ENCODE measurements at places on chromosomes 4 and X.
A peak's percentile ranks its signal among the peaks of the same experiment; 100 is the strongest.

GRCh38 chrX:140091125-140091886, 126.0 kb upstream of the CXorf66 start:
- peak; percentile 0 for DNase-seq

- no peak for DNase-seq
Observed at GRCh38 chr4:142480244-142480643, 365.9 kb downstream of the INPP4B start.

DNA sequence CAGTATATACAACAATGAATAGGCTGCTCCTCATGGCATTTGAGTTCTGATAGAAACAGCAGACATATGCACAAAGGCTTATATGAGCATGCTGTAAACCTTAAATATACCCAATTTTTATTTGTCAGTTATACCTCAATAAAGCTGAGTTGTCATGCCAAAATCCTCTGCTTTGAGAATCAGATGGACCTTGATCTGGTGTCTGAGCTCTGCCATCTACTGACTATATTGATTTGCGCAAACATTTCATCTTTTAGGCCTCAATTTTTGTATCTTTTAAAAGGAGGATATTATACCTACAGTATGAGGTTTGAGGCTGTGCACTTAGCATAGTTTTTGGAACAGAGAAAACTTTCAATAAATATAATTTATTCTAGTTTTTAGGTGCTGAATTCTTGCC, 85.2 kb downstream of the PRRG1 start:
- no peak for DNase-seq

DNA sequence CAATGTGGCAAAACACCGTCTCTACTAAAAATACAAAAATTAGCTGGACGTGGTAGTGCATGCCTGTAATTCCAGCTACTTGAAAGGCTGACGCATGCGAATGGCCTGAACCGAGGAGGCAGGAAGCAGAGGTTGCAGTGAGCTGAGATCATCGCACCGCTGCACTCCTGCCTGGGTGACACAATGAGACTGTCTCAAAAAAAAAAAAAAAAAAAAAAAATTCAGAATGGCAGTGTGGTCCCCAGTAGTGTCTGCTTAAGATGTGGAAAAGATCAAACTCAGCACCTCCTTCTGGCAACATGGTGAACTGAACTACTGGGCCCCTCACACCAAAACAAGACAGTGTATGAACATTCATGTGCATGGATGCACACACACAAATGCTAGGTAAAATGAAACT, 32.2 kb downstream of the SMS start:
- peak; percentile 5 for DNase-seq

GRCh38 chr4:80161413-80162058, 35.8 kb upstream of the PRDM8 start:
- DNase-seq, result no peak

DNA sequence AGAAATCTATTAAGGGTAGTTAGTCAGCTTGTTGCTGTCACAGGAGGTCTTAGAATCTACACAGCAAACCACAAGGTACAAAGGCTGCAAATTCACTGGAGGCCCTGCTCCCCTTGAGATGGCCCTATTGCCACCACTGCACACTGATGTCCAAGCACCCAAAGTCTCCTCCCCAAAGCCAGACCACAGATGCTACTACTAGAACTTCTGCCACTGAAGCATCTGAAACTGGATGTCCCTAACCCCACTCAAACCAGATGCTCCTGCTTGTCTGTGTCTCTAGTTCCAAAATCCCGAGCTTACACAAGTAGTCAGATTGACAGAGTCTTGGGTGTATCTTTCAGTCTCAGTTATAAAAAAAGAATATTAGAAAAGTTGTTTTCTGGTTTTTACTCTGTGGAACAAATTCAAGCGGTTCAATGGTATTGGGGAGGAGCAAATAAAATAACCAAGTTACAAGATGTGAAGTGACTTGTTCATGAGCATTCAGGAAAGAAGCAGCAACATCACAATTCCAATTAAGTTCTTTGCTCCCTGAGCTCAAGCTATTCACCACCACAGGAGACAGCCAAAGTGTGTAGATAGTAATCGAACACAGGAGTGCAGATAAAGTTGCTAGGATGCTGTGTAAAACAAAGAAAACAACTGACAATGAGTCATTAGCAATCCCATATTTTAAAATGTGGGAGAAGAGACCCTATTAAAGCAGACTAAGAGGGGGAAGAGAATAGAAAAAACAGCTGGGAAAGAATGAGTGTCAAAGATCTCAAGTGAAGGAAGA, 352.3 kb downstream of the PDGFC start:
- DNase-seq, result no peak

GRCh38 chr4:1058198-1058996, 47.0 kb downstream of the FGFRL1 start:
- no peak for DNase-seq

- no peak for DNase-seq
Observed at GRCh38 chr4:184688447-184688846, 38.9 kb downstream of the PRIMPOL start.

- no peak for DNase-seq
Observed at GRCh38 chr4:152357206-152357605, 178.7 kb downstream of the FBXW7 start.

DNA sequence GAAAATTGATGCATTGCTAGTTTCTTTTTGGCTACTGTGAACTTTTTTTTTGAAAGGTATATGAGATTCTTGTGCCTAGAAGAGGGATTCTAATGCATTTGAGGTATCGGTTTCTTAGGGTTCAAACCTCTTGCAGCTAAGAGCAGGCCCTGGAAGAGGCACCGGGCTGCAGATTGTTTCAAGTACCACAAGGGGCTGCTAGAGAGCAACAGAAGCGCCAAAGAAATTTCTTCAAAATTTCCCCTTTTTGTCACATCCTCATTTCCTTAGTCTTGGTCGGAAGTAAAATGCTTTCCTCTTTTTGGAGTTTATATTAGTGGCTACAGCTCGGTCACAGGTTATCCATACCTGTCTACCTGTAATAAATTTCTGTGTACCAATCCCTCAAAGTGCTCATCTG, 89.8 kb downstream of the PDGFRA start:
- DNase-seq, result no peak
